Suprapubic skin (tissue), 4 donors: ENCODE measurements at places on chromosomes 2 and 18. TPM values are rescaled to one million over a fixed set of nuclear protein-coding genes. Genes with fewer than 3 reads are reported as not detected.
A peak's percentile ranks its signal among the peaks of the same experiment; 100 is the strongest.

DNA sequence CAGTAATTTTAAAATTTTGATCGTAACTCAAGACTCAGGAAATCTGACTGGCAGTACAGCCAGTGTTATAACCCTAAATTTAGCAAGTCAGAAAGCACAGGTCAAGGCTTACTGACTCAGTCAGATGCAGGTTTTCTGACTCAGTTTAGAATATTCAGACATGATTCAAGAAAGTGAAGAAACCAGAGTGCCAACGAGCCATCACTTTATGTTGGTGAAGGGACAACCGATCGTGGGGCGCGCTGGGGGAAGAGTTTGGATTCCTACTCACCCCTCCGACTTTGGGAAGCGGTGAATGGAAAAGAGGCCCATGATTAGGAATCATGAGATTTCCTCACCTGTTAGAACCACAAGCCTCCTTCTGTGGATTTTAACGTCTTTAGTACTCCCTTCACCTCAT, 998 bp downstream of the RNF149 start:
- DNase-seq, result no peak
- peaks cover 75% of the 10 kb centered on the region for H3K4me1 ChIP-seq

GRCh38 chr2:149575277-149575676, 12.3 kb downstream of the MMADHC start:
- peaks cover 56% of the 10 kb centered on the region for H3K36me3 ChIP-seq
- H3K4me1 ChIP-seq, result peaks cover 8% of the 10 kb centered on the region
- no peaks in the 10 kb centered on the region for H3K27me3 ChIP-seq

GRCh38 chr2:59998324-59998723, 555.1 kb downstream of the BCL11A start:
- H3K36me3 ChIP-seq, result no peaks in the 10 kb centered on the region
- no peaks in the 10 kb centered on the region for H3K4me1 ChIP-seq
- H3K27ac ChIP-seq, result no peak overlapping the region
- no peak overlapping the region for H3K4me3 ChIP-seq

DNA sequence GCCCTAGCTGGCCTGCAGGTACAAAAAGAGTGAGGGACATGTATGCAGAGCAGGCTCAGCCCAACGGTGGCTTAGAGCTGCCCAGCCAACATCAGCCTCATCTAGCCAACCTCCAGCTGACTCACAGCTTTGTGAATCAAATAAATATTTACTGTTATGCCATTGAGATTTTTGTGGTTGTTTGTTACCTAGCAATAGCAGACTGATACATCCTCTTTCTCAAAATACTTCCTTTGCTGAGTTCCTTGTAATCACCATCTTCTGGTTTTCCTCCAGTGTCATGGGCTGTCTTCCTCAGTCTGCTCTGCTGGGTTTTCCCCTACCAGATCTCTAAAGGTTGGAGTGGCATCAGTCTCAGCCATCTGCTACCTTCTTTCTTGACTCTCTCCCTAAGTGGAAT, 126.6 kb upstream of the SLC1A4 start:
- no peaks in the 10 kb centered on the region for H3K36me3 ChIP-seq
- no peaks in the 10 kb centered on the region for H3K27me3 ChIP-seq
- no peak for DNase-seq

DNA sequence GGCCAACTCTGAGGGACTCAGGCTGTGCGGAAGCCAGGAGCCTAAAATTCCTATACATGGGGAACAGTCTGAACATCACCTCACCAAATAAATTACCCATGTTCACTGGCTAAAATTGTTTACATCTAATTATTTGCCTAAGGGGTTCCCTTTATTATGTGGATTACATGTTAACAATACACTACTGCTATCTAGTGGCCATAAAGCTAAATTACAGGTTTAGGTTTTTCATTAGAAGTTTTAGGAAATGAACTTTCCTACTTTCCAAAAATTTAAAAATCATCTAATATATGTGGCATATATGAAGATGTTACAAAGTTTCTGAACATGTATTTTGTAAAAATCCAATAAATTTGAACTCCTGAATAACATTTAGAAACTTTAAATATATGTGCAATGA, 40.3 kb downstream of the PLA2R1 start:
- H3K27ac ChIP-seq, result no peak overlapping the region
- peaks cover 56% of the 10 kb centered on the region for H3K36me3 ChIP-seq
- no peaks in the 10 kb centered on the region for H3K27me3 ChIP-seq
- H3K4me3 ChIP-seq, result no peak overlapping the region

DNA sequence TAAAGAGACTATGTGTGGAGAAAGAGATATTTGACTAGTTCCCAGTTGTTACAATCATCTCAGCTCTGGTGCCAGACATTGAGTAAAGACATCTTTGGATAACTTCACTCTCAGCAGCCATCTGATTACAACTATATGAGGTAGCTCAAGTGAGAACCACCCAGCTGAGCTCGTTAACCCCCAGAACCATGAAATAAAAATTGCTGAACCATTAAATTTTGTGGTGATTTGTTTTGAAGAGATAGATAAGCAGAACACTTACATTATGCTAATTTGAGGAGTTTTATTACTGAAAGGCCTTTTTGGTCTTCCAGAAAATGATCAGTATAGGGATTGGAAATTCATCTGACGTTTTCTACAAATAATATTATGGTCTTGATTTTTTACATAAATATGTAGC, 101.1 kb downstream of the PMS1 start:
- H3K27me3 ChIP-seq, result no peaks in the 10 kb centered on the region

DNA sequence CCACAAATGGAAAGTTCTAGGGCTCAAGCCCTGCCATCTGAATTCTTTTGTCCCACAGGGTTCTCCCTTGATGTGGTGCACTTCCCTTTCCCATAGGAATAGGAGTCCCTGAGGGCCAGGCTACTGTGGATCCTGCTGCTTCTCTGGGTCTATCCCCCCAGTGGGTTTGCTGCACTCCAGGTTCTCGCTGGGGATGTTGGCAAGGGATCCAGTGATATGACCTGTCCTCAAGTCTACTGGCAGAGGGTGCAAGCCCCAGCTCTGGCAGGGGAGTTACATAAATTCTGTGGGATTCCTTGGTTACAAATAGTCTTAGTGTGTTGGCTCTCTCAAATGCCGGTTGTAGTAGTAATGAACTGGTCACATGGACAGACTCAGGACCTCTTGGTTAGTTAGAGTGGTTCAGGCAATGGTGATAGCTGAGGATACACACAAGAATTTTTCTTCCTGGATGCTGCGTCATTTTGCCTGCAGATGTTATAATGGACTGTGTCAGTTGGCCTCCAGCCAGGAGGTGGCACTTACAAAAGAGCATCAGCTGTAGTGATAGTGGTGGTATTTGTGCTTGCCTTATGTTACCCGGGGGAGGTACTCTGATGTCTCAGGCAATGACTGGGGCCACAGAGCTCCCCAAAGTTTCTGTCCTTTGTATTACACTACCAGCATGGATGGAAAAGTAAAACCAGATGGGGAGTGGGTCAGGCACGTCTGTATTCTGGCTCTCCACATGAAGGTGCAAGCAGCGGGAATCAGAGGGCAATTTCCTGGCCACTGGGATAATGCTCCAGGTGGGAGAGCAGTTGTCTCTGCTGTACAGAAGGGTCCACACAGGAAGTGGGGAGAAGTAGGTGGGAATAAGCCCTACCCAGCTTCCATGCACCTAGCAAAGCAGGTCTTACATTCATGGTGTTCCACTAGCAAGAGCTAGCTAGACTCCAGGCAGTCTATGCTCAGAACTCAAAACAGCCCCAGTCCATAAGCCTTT, 267.9 kb downstream of the SOX11 start:
- H3K27me3 ChIP-seq, result no peaks in the 10 kb centered on the region
- no peaks in the 10 kb centered on the region for H3K36me3 ChIP-seq
- no peak overlapping the region for H3K27ac ChIP-seq
- no peak overlapping the region for H3K4me3 ChIP-seq
- H3K4me1 ChIP-seq, result no peaks in the 10 kb centered on the region
- no peak for DNase-seq

DNA sequence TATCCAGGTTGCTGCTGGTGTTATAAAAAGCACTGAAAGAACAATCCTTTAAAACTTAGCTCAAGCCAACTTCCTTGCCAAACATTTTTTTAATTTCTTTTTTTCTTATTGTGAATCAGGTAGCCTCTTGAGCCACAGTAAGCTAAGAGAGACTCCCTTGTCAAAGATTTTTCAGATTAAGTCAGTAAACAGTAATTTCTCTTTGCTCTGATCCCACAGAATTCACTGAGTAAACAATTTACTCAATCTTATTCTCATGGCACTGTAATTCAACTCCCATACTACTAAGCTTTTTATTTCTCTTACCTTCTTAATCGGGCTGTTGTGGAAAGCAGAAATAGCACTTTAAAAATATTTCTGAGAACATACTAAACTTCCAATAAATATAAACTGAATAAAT, 82.7 kb downstream of the C2orf74 start:
- no peaks in the 10 kb centered on the region for H3K27me3 ChIP-seq
- peaks cover 54% of the 10 kb centered on the region for H3K36me3 ChIP-seq

DNA sequence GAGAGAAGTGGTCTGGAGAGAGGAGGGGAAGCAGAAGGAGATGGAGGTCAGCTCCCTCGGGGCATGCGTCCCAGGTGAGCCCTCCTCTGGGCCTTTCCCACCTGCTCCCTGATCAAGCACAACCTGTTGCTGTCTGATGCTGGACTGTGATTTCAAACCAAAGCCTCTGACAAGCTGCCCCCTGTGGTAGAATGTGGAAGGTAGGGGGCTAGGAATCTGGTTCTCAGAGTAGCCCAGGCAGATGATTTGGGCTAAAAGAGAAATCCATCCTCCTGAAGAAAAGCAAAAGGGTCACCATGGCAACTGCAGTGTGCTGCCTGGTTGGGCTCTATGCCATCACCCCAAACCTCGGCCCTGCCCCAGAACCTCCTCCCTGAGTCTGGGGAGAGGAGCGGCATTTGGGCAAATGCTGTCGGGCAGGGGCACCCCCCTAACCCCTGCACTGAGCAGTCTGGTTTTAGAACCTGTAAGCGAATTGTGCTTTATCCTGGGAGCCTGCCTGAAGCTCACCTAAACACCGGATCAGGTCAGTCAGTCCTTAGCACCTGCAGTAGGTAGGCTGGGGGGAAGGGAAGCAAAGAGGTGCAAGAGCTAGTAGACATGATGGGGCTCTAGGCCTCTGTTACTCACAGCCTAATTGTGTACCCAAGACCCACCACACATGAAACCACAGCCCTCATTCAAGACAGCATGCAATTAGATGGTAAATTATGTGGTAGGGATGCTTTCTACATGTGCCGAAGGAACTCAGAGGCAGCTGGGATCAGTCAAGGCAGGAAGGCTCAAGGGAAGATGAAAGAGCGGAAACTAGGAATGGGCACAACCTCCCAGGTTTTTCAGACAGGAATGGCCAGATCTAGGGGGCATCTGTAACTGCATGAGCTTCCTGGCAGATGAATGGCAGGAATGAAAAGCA, 83.5 kb downstream of the DNMT3A start:
- peaks cover 30% of the 10 kb centered on the region for H3K36me3 ChIP-seq
- peaks cover 2% of the 10 kb centered on the region for H3K4me1 ChIP-seq
- no peak overlapping the region for H3K27ac ChIP-seq
- no peak overlapping the region for H3K4me3 ChIP-seq
- no peaks in the 10 kb centered on the region for H3K27me3 ChIP-seq

GRCh38 chr2:9844576-9844975, 1.3 kb downstream of the TAF1B start:
- peaks cover 3% of the 10 kb centered on the region for H3K36me3 ChIP-seq
- H3K27ac ChIP-seq, result peak overlapping the region; percentile 96

DNA sequence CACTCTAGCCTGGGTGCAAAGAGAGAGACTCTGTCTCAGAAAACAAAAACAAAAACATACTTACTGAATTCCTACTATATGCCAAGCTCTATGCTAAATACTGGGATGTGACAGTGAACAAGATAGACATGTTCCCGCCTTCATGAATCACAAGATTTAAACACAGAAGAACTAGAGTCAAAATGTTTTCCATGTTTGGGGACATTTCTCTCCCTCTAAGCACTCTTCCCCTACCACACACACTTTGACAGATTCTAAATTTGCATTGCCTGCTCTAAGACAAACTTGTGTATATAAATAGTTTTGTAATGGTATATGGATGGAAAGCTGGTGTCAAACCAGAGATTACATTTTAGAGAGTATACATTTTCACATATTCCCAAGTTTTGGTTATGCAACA, 11.1 kb downstream of the CYBRD1 start:
- H3K27me3 ChIP-seq, result no peaks in the 10 kb centered on the region
- DNase-seq, result no peak
- H3K4me3 ChIP-seq, result no peak overlapping the region
- peaks cover 16% of the 10 kb centered on the region for H3K4me1 ChIP-seq
- H3K36me3 ChIP-seq, result no peaks in the 10 kb centered on the region
- H3K27ac ChIP-seq, result no peak overlapping the region

GRCh38 chr2:28232295-28232694, 160.4 kb upstream of the FOSL2 start:
- H3K4me3 ChIP-seq, result no peak overlapping the region
- H3K36me3 ChIP-seq, result no peaks in the 10 kb centered on the region
- DNase-seq, result no peak
- H3K4me1 ChIP-seq, result no peaks in the 10 kb centered on the region
- H3K27me3 ChIP-seq, result no peaks in the 10 kb centered on the region

GRCh38 chr2:74457549-74458131, 598 bp upstream of the WBP1 start:
- peak overlapping the region; percentile 61 for H3K4me3 ChIP-seq
- no peaks in the 10 kb centered on the region for H3K27me3 ChIP-seq
- peaks cover 42% of the 10 kb centered on the region for H3K4me1 ChIP-seq
- peak; percentile 85 for DNase-seq

DNA sequence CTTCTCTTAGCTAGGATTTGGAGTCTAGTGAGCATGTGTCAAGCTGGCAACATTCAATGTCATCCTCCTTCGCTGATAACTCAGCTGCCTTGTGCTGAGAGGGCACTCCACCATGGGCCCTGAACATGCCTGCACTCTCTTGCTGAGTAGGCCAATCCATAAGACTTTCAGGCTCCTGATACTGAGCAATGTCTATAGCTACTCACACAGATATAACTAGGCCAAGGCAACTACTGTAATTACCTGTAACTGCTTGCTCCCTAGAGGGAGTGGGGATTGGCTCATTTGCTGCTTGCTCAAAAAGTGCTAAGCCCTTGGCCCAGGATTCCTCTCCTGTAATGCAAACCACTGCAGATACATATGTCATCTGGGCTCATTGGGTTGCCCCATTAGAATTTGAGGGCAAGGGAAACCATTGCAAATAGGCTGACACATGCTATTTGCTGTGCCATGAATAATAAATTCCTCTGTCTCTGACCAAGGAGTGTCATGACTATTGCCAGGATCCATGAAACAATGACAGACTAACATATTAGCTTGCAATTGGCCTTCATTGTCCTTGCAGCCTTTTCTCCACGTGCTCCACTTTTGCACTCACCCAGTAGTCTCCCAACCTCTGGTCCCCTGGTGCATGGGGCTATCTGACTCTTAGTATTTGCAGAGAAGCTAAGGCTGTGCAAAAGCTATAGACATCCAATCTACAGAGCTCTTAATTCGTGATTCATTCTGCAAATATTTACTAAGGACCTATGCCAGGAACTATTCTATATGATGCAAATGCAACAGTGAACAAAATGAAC, 36.9 kb upstream of the BMPR2 start:
- H3K27ac ChIP-seq, result no peak overlapping the region
- no peaks in the 10 kb centered on the region for H3K4me1 ChIP-seq
- no peaks in the 10 kb centered on the region for H3K27me3 ChIP-seq
- DNase-seq, result no peak

Gene SPATA3
- not detected for total RNA-seq

Gene FER1L5
- not detected for total RNA-seq

Gene ARHGAP28
- total RNA-seq, result 2.5 TPM

Gene TPO
- total RNA-seq, result 0.93 TPM

Gene MROH2A
- total RNA-seq, result not detected

Gene ERICH2
- total RNA-seq, result not detected

Gene PCARE
- 0.04 TPM for total RNA-seq

Gene RAB27B
- 19.8 TPM for total RNA-seq

Gene SGPP2
- total RNA-seq, result 49.9 TPM

Gene TMEM182
- total RNA-seq, result 0.57 TPM

Gene SLC40A1
- 20.4 TPM for total RNA-seq

Gene C18orf63
- total RNA-seq, result not detected

Gene MAP3K19
- total RNA-seq, result not detected

Gene DSG4
- total RNA-seq, result 0.89 TPM

Gene HADHB
- 223 TPM for total RNA-seq

Gene TBC1D8
- 309 TPM for total RNA-seq
